ENCODE measurements at places on chromosomes 5 and 9. TPM values are rescaled to one million over a fixed set of nuclear protein-coding genes. Genes with fewer than 3 reads are reported as not detected.

LVRN gene
- 0.58 TPM for total RNA-seq

HSPB3 gene
- total RNA-seq = not detected

OGN gene
- total RNA-seq = 13.8 TPM

DNA sequence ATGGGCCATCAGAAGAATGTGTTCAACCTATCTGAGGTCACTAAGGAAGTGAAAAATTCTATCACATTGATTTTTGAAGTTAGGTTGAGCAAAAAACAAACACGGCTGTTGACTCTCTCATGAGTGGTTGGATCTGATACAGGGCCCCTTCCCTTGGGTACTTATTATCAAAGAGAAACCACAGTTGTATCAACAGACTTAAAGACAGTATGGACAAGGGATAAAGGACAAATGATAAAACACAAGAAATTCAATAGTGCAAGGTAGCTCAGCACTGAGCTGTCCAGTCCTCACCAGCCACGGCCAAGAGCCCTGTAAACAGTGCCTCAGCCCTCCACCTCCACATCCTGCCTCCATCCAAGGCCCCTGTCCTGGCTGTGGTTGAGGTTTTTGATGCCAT, 86.9 kb downstream of the UBE2QL1 start:
- H3K36me3 ChIP-seq = no peaks in the 10 kb centered on the region
- H3K27me3 ChIP-seq = no peaks in the 10 kb centered on the region
- H3K4me3 ChIP-seq = no peak overlapping the region
- H3K27ac ChIP-seq = no peak overlapping the region
- no peaks in the 10 kb centered on the region for H3K4me1 ChIP-seq
- DNase-seq = no peak

GRCh38 chr5:38783011-38783561, 62.7 kb upstream of the OSMR start:
- H3K36me3 ChIP-seq = no peaks in the 10 kb centered on the region
- H3K4me1 ChIP-seq = peaks cover 20% of the 10 kb centered on the region
- H3K27ac ChIP-seq = no peak overlapping the region
- peak; percentile 70 for DNase-seq
- H3K27me3 ChIP-seq = no peaks in the 10 kb centered on the region
- no peak overlapping the region for H3K4me3 ChIP-seq

- H3K27me3 ChIP-seq = no peaks in the 10 kb centered on the region
- no peak overlapping the region for H3K4me3 ChIP-seq
- DNase-seq = no peak
Measured at GRCh38 chr5:124764992-124765611, 18.7 kb upstream of the ZNF608 start.

DNA sequence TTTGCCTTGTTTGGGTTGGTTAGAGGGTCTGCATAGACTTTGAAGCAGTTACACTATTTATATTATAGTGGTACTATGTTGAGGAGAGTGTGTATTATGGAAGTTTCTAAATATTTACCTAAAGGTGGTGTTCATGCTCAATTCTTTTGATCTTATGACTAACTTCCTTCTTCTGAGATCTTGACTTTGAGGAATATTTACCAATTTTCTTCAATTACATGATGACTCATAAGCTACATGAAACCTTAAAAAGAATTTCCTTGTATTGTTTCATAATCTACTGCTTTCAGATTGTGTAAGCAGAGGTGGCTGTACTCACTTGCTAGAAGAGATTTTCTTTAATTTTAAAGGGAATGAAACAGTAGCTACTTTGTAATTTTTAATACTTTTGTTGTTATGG, 276.1 kb downstream of the TAF11L14 start:
- H3K27ac ChIP-seq = no peak overlapping the region
- no peak overlapping the region for H3K4me3 ChIP-seq
- H3K27me3 ChIP-seq = no peaks in the 10 kb centered on the region
- no peaks in the 10 kb centered on the region for H3K4me1 ChIP-seq

DNA sequence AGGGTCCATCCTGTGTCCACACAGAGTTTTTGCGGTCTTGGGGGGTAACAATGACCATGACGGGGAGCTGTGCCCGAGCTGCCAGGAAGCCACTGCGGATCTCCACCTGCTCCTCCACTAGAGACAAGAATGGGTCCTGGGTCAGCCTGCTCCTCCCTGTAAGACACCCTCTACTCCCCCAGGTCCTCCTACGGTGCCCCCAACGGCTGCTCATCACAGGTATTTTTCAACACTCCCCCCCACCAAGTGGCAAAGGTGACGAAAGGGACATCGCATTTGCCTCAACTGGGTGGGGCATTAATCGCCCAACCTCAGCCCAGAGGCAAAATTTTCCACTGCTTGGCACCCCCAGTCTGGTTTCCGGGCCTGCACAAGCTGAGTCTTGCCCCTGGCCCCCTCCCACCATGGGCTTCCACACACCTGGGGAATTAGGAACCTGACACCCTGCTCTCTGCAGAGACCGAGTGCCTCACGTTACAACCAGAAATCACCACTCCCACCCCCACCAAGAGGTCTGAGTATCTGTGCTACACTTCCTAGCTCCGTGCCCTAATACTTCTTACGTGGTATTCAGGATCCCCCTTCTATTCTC, 9.6 kb downstream of the NOL6 start:
- no peaks in the 10 kb centered on the region for H3K27me3 ChIP-seq
- no peak for DNase-seq
- H3K4me3 ChIP-seq = no peak overlapping the region

- DNase-seq = no peak
- no peaks in the 10 kb centered on the region for H3K27me3 ChIP-seq
- H3K4me3 ChIP-seq = no peak overlapping the region
- H3K4me1 ChIP-seq = no peaks in the 10 kb centered on the region
- H3K36me3 ChIP-seq = peaks cover 83% of the 10 kb centered on the region
Measured at GRCh38 chr5:157793301-157793700, 49.8 kb downstream of the LSM11 start.

- H3K27me3 ChIP-seq = no peaks in the 10 kb centered on the region
- no peak for DNase-seq
- H3K27ac ChIP-seq = no peak overlapping the region
- H3K4me3 ChIP-seq = no peak overlapping the region
Measured at GRCh38 chr9:126874546-126875314, 14.3 kb downstream of the ZBTB34 start.

DNA sequence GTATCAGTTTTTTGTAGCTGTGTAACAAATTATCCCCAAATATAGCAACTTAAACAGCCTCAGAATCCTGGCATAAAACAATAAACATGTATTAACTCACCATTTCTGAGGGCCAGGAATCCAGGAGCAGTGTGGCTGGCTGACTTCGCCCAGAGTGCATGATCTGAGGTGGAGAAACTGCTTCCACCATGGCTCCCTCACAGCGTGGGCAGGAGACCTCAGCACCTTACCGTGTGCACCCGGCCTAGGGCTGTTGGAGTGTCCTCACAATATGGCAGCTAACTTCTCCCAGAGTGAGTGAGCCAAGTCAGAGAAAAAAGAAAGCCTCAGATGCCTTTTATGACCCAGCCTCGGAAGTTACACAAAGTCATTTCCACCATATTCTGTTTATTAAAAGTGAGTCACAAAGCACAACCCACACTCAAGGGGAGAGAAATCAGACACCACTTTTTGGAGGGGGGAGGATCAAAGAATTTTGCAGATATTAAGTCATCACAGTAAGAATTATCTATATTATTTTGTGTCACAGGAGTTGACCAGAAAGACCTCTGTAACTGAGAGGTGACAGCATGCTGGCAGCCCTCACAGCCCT, 59.6 kb downstream of the TSTD2 start:
- no peaks in the 10 kb centered on the region for H3K4me1 ChIP-seq
- DNase-seq = no peak
- no peaks in the 10 kb centered on the region for H3K36me3 ChIP-seq
- no peaks in the 10 kb centered on the region for H3K27me3 ChIP-seq

- no peak for DNase-seq
- H3K27me3 ChIP-seq = no peaks in the 10 kb centered on the region
- no peaks in the 10 kb centered on the region for H3K36me3 ChIP-seq
- no peak overlapping the region for H3K4me3 ChIP-seq
Measured at GRCh38 chr9:24413651-24414050, 132.0 kb downstream of the IZUMO3 start.

All from stomach (tissue), 19 donors.